ENCODE measurements at places on chromosomes 7 and 10.
A peak's percentile ranks its signal among the peaks of the same experiment; 100 is the strongest.

DNA sequence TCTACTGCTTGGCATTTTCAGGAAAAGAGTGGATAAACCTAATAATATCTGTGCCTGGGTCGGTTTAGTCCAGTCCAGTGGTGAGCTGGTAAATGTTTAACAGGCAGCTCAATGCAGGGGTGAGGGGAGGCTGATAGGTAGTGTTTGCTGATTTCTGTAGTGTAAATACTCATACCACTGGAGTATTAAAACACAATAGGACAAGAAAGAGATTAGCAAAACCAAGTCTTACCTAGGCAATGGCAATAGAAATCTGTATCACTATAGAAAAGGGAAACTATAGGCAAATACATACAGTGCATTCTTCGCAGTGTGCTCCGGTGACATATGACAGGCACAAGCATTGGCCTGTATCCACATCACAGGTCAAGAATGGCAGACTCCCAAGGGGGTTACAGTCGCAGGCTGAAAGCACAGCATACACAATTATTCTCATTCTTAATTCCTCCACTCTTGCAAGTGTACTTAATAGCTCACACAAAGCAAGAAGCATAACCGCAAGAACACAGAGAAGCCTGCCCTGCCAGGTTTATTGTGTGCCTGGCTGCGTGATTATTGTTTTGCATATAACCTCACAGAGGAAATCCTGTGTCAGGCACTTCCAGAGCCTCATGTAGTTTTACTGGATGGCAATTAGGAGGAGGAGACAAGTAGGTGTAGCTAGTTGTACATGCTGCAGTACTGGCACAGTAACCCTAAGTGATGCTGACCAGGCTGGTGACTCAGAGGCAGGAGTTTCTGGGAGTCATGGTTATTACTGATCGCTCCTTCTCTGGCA, 35.0 kb downstream of the LAMB4 start:
- no peak for DNase-seq

DNA sequence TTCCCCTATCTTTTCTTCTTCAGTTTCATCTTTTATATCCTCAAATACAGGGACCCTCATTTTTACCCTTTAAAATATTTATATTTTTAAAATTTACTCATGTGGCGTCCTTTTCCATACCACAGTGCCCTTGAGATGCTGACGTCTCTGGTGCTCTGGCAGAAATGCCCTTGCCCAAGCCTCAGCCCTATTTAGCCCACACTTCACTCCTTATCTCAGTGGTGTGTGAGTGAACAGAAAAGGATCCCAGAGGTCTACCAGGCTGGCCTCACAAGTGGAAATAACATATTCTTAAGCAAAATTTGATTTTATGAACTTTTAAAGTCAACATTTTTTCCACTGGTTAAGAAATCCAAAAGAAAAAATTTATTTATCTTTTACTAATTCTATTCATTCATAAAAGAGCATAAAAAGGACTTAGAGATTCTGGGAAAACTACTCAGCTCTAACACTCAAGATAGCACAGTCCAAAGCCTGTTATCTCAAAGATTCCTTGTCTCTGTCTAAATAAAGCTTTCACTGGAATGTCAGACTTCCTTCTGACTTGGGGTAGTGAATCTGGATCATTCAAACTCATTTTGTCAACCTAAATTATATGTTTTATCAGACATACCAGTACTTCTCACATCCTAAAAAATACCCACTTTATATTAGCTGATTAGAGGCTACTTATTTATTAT, at the start of gene NEBL:
TSS of gene NEBL (minus strand) at position 166 of the 680 bp plus-strand sequence. CDS start at position 60, 106 bp downstream.
- no peak for DNase-seq

GRCh38 chr7:90269163-90269562, 24.2 kb downstream of the CFAP69 start:
- no peak for DNase-seq

DNA sequence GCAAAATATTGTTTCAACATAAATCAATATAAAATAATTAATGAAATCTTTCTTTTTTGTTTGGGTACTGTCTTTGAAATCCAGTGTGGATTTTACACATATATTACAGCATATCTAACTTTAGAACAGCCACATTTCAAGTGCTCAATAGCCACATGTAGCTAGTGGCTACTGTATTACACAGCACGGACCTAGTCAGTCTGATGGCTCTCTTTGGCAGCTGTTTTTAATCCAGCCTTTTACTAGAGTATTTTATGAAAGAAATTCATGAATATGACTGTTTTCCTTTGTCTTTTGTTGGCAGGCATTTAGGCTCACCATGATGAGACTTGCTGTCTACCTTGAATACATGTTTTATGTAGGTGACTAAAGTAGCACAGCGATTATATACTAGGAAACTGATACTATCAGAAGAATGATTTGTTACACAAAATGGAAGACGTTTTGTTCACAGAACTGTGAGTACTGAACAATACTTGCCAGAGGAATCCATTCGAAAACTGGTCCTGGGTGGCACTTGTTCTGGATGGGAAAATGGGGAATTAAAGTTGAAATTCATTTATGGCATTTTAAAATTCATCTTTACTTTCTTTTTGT, 386.7 kb downstream of the PHTF2 start:
- no peak for DNase-seq

GRCh38 chr10:133454204-133454893, 604 bp downstream of the SCART1 start:
- DNase-seq = no peak

- peak; percentile 45 for DNase-seq
Observed at GRCh38 chr7:64562256-64562625, 630 bp downstream of the ZNF680 start.

GRCh38 chr7:87312215-87312865, 33.1 kb upstream of the CROT start:
- DNase-seq = peak; percentile 48

GRCh38 chr10:27717861-27718260, 27.8 kb downstream of the MKX start:
- DNase-seq = no peak

DNA sequence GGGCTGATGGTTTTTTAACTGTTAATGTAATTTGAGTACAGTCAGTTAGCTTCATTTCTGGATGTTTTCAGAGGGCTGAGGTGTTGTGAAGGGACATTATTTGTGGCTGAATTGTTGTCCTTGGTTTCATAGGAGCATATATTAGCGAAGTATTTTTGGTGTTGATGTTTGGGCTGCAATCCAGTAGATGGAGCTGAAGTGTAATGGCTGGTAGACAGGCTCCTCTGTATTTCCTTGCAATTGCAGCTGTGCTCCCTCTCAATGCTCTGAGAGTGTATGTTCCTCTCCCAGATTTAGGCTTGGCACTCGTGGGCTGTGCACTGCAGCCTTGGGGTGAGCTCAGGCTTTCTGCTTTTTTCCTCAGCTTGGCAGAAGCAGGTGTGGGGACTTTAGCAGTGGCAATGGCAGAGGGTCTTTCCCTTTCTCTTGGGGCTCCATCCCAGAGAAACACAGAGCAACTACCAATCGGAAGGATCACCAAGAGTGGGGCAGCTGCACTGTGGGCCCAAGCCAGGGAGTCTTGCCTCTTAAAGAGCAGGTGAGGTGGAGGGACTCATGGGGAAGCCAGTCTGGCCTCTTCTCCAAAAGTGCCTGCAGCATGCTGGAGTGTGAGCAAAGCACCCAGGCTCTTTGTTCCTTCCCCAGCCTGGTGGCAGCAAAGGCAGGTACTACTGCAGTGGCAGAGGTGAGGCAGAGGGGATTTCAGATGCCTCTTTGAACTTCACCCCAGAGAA, 544.4 kb downstream of the SH2D4B start:
- DNase-seq = no peak

- DNase-seq = no peak
Observed at GRCh38 chr7:141313896-141314295, 237.3 kb upstream of the AGK start.

GRCh38 chr10:69181433-69181832, 1.4 kb downstream of the SUPV3L1 start:
- no peak for DNase-seq

- DNase-seq = no peak
Observed at GRCh38 chr10:48213047-48213446, 61.4 kb downstream of the FRMPD2 start.

DNA sequence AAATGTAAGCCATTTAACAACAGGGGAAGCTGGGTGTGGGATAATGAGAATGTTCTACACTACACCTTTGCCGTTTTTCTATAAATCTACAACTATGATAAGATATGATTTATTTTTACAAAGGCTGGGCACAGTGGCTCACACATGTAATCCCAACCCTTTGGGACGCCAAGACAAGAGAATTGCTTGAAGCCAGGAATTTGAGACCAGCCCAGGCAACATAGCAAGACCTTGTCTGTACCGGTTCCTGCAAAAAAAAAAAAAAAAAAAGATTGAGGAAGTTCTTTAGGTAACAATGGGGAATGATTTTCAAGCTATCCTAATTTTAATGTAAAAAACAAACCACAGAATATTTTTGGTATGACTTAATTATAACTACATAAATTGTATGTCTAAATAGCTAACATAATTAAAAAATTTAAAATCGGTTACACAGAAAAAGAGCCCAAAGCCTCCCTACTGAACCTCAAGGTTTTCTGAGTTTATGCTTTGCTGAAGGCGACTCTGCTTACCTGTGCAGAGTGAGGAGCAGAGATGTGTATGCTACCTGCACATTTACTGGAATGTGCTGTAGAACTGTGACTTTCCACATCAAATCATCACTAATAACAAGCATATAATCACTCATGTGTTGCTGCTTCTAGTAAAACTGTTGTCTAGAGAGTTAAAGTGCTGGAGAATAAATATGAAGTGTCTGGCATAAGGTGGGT, 163.4 kb downstream of the ATE1 start:
- no peak for DNase-seq

DNA sequence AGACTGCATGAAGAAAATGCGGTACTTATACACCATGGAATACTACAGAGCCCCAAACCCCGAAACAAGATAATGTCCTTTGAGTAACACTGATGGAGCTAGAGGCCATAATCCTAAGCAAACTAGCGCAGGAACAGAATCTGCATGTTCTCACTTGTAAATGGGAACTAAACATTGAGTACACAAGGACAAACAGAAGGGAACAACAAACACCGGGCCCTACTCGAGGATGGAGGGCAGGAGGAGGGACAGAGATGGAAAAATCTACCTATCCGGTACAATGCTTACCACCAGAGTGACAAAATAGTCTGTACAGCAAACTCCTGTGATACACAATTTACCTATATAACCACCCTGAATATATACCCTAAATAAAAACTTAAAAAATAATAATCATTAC, 507.9 kb downstream of the IPMK start:
- no peak for DNase-seq

GRCh38 chr7:68185631-68186456, 1189.2 kb downstream of the TYW1 start:
- DNase-seq = no peak

DNA sequence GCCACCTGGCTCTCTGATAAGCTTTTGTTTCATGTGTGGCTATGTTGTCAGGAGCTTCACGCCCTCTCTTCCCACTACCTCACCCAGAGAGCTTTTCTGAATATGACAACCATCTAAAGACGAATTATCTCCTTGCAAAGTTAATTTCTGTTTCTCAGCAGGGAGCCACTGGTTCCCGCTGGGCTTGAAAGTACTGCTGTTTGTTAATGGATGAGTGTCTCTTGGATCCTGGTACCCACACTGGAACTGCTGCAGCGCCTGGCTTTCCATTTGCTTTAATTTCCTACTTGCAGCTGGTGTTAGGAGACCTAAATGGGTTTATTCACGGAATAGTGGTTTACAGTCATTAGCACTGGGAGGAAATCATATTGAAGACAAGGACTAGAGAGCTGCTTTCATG, 267.9 kb upstream of the LRGUK start:
- no peak for DNase-seq

GRCh38 chr10:80191589-80192270, 13.6 kb downstream of the ANXA11 start:
- peak; percentile 53 for DNase-seq

- DNase-seq = no peak
Observed at GRCh38 chr10:81309041-81309552, 565.9 kb upstream of the NRG3 start.

GRCh38 chr7:16667355-16667754, 21.4 kb downstream of the BZW2 start:
- no peak for DNase-seq

- no peak for DNase-seq
Observed at GRCh38 chr10:123134915-123135414, 805 bp upstream of the HMX3 start.

DNA sequence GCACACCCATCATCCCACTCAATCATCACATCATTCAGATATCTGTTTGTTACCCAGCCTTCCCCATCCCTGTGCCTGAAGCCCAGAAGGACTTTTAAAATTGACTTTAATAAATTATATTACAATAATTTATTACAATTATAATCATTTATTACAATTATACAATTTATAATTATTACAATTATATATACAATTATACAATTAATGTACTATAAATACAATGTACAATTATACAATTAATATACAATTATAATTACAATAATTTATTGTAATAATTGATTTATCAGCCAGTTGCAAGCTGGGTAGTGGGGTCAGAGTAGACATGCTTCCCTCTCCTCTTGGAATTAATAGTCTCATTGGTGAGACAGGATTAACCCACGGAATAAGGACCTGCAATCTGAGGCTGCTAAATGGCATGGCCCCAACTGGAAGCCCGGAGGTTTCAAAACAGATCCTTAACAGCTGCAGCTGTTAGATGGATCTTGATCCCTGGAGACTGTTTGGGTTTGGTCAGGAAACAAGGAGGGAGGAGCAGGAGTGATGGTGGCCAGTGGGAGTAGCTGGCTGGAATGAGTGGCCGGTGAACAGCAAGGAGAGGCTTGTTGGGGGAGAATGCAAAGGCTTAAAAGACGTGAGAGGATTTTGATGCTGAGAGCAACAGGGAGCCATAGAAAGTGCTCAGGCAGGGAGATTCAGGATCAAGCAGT, 402.8 kb upstream of the PODXL start:
- DNase-seq = no peak

DNA sequence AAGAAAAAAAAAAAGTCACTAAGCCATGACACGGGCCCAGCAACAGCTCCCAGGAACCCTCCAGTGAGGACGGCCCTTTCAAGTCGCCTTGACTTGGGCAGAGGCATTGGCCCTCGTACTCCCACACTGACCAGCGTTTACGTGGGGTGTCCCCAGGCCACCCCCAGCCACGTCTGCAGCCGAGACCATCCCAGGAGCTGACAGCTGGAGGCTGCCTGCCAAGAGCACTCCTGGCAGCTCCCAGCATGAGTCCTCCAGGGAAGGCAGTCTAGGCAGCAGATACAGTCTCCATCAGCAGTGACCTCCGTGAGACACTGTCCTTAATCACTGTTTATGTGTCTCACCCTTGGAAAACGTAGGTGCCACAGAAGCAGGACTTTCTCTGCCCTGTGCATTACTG, 86.5 kb downstream of the PROSER2 start:
- no peak for DNase-seq

DNA sequence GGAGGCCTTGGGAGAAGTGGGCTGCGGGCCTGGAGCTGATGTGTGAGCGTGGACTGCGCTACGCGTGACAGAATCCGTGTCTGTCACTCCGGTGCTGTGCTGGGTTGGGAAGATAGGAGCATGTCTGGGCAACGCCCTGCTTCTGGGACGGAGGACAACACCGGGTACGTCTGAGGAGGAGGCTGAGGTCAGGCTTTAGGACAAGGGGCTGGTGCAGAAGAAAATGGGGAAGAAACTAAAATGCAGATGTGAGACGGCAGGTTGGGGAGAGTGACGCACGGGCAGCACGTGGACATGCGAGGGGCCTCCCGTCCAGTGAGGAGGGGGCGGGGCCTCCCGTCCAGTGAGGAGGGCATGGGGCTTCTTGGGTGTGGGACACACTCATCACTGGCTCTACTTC, 207.4 kb downstream of the DNAJB6 start:
- no peak for DNase-seq

- no peak for DNase-seq
Observed at GRCh38 chr10:90308223-90308622, 549.6 kb downstream of the HTR7 start.

- DNase-seq = no peak
Observed at GRCh38 chr10:88676283-88677060, 12.2 kb downstream of the LIPF start.
